ENCODE measurements at places on chromosomes 11 and 22.
A peak's percentile ranks its signal among the peaks of the same experiment; 100 is the strongest.

DNA sequence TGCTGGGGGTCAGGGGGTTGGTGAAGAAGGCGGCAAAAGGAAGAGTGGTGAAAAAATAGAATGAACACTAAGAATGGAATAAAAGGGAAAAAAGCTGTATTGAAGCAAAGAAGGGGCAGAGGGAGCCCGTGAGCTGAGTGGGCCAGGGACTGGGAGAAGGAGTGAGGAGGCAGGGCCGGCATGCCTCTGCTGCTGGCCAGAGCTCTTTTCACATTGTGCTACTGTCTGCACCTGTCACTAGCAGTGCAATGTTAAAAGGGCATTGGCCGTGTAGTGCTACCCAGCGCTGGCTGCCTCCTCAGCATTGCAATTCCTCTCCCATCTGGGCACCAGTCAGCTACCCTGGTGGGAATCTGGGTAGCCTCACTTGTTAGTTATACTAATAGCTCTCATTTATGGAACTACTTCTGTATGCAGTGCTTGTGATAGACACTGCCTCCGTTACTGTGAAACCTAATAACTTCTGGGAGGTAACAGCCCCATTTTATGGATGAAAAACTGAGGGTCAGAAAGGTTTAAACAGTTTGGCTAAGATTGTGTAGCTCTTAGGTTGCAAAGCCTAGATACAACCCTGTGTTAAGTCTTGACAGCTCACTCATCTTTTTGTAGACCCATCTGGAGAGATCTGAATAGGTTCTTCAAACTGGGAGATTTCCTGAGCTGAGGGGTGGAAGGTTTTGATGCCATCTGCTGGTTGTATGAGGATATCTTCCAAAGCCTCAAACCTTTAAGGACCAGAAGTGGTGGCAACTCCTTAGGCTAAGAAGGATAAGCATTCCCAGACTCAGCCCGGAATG lies 8.5 kb downstream of the YPEL4 start:
- DNase-seq, result peak; percentile 59

DNA sequence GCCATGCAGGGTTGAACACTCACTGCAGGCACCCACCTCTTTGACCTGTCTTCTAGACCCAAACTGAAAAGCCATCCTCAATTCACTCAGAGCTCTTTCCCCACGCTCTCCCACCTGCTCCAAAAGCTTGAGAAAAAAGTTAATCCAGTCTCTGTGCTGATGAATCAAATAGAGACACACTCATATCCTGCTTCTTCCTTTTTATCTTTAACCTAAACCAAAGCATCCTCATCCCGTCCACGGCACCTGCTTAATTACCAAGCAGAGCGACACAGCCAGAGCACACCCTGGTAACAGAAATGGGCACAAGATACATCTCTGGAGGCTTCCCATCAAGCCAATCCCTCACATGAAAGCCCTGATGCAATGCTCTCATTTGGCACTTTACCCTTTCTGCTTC lies 102.6 kb downstream of the PLEKHA7 start:
- DNase-seq, result no peak

- no peak for DNase-seq
Measured at GRCh38 chr22:24096758-24097115, 84.5 kb upstream of the SUSD2 start.

GRCh38 chr22:47568700-47569099 lies 806.2 kb downstream of the TBC1D22A start:
- DNase-seq, result no peak

GRCh38 chr11:20087118-20087521 lies 73.2 kb downstream of the DBX1 start:
- no peak for DNase-seq

Measured in Caco-2 (cell line).